Left cardiac atrium (tissue), 4 donors: ENCODE measurements at places on chromosomes 6 and 20. TPM values are rescaled to one million over a fixed set of nuclear protein-coding genes. Genes with fewer than 3 reads are reported as not detected.

TRIM15 gene
- total RNA-seq: not detected

HLA-DOA gene
- 3.0 TPM for total RNA-seq

ARMH2 gene
- total RNA-seq: not detected

BPI gene
- total RNA-seq: not detected

SAMD5 gene
- 2.1 TPM for total RNA-seq

GABRR2 gene
- total RNA-seq: 0.53 TPM

TAAR9 gene
- total RNA-seq: not detected

PPP1R3G gene
- 7.4 TPM for total RNA-seq

MAP1LC3A gene
- 85.7 TPM for total RNA-seq

DPPA5 gene
- total RNA-seq: not detected

PRRC2A gene
- total RNA-seq: 85.0 TPM

SLC44A4 gene
- total RNA-seq: not detected

MRPL14 gene
- total RNA-seq: 32.4 TPM

BPIFB4 gene
- total RNA-seq: not detected

PERP gene
- 36.7 TPM for total RNA-seq

SF3B5 gene
- 117 TPM for total RNA-seq

GRCh38 chr6:88120635-88121034 lies 45.5 kb downstream of the CNR1 start:
- no peak for DNase-seq

GRCh38 chr6:13457577-13457976 lies 29.8 kb downstream of the GFOD1 start:
- DNase-seq: no peak

GRCh38 chr20:8039042-8039441 lies 19.5 kb upstream of the TMX4 start:
- no peak for DNase-seq

- DNase-seq: peak; percentile 48
These were observed 4.8 kb upstream of the ZMYND8 start for GRCh38 chr20:47361057-47361915.

DNA sequence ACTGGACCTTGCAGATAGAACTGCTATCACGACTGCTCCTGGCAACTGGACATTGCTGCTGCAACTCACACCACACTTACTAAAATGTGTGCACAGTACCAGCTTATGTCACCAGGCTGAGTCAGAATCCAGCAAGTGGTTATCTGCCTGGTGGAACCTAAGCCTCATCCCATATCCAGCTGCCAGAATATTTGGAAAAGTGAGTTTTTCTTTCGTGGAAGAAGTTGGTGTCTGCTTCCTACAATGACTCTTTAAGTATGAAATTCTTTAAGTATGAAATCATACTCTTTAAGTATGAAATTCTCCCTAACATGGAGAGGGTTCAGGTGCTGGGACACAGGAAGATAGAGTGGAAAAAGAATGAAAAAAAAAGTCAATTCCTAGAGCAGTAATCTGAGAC lies 16.4 kb upstream of the POLR1H start:
- no peak for DNase-seq

DNA sequence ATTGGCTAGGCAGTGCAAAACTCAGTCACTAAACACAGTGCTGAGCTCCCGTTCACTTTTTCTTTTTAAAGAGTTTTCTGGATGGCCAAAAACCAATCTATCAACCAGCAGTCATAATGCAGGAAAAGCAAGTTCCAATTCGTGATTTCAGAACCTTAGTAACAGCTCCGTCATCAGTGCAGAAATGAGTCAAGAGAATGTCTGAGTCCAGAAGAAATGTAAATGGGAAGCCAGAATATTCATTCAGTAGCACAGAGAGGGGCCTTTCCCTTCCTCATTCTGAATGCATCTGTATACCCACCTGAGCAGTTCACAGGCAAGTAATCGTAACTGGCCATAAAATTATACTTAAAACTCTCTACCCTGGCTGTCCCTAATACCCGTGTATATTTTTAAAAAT lies 20.4 kb downstream of the HUS1B start:
- no peak for DNase-seq

- no peak for DNase-seq
These were observed 30.5 kb downstream of the MUC22 start for GRCh38 chr6:31040801-31041200.

DNA sequence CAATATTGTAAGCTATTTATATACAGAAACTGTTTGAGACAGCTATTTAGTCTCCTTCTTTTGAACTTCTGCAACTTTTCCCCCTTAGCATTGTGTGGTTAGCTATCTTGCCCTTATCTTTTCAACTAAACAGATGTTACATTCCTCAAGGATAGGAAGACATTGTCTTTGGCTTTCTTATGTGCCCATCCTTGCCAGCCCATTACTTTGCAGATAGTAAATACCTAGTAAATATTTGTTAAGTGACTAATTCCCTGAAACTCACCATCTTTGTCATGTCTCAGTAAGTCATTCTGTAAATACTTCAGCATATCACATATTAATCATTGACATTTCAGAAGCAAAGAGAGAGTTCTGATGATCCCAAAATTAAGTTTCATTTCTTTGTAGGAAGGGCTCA lies 69.1 kb upstream of the FLRT3 start:
- DNase-seq: no peak

DNA sequence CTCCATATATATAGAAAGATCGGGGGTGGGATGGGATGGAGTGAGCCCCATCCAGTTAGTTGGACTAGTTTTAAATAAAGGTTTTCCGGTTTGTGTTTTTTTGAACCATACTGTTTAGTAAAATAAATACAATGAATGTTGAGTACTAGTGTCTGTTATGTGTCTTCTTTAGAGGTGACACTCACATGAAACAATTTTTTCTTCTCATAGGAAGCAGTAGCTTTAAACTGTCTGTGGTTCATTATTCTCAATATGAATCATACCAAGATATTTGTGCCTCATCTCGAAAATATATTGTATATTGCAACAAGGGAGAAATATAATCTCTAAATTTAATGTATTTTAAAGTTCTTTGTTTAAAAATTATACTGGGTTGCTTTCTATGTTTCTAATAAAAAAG lies 33.4 kb downstream of the HSF2 start:
- DNase-seq: no peak

- no peak for DNase-seq
These were observed 46.7 kb downstream of the TBC1D7 start for GRCh38 chr6:13281686-13282085.

DNA sequence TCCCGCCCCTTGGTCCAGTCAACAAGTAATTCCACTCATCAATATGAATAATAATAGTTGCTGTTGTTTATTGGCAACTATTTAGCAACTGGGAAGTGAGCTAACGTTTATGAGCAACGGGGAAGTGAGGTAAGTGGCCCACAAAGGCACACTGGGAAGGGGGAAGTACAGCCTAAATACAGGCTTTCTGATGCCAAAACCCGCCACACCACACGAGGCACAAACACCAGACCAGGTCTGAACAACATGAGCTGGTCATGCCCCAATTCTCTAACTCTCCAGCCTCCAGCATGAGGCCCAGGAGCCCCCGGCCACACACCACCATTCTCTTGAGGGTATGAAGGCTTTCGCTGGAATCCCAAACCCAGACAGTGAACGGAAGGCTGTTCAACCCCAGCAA lies 50.8 kb downstream of the PREX1 start:
- no peak for DNase-seq

DNA sequence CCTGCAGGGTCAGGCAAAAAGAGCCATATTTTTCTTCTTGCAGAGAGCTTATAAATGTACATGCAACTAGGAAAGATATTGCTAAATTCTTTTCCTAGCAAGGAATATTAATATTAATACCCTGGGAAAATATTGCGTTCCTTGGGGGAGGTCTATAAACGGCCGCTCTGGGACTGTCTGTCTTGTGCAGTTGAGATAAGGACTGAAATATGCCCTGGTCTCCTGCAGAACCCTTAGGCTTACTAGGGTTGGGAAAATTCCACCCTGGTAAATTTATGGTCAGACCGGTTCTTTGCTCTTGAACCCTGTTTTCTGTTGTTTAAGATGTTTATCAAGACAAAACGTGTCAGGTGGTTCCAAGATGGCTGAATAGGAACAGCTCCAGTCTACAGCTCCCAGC lies 121.3 kb upstream of the CARMIL1 start:
- no peak for DNase-seq

DNA sequence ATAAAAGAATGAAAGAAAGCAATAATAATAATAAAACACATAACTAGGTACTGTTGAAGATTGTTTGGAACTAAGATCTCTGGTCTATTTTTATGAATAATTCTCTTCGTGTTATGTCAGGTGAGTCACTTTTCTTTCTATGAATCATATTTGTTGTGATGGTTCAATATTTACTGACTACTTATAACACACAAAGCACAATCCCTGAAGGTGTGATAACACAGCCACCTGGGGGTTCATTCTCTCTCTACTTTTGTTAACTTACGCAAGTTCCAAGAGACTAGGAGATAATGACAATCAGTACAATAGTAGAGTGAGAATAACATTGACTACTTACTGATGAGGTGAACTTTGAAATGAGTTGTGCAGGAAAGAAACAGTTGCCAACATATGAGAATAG lies 149.9 kb downstream of the IBTK start:
- no peak for DNase-seq

GRCh38 chr6:111406200-111406721 lies 76.8 kb downstream of the REV3L start:
- no peak for DNase-seq

DNA sequence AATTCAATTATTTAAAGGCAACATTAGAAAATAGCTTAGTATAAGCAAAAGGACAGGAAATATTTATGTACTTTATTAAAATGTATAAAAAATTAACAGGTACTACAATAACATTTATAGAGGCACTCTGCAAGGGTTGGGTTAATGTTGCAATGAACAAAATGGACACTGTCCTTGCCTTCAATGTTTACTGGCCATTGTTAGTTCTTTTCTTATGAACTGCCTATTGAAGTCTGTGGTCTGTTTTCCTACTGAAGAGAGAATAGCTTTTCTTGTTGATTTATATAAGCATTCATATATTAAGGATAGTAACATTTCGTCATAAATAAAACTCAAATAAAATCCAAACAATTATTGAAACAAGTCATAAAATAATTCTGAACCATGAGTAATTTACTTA lies 135.3 kb upstream of the BEND6 start:
- DNase-seq: no peak

DNA sequence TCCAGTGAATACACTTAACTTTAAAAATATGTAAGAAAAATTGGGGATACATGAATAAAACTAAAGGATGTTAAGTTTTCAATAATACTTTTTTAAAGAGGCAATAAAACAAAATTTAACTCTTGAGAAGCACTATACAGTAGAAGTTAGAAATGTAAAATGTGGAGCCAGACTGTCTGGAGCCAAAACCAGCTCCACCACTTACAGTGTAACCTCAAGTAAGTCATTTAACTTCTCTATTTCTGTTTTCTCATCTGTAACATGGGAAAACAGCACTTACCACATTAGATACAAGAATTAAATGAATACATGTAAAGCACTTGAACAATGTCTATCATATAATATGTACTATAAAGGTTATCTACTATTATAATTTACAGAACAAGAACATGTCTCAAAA lies 6.7 kb downstream of the ATG5 start:
- no peak for DNase-seq

DNA sequence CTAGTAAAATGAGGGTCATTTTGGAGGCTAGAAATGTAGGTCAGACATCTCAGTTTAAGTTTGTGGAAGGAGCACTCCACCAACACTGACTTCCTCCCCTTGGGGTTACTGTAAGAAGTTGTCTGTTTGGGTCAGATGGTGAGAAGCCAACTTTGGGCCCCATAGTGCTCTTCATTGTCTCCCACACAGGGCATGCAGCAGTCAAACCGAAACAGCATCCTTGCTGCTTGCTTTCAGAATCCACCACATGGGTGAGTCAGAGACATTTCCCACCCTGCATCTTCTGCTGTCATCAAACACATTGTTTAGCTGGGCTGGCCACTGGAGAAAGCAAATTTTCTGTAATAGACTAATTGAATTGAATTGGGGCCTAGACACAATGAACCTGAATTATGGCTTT lies 16.8 kb downstream of the IL17F start:
- no peak for DNase-seq

DNA sequence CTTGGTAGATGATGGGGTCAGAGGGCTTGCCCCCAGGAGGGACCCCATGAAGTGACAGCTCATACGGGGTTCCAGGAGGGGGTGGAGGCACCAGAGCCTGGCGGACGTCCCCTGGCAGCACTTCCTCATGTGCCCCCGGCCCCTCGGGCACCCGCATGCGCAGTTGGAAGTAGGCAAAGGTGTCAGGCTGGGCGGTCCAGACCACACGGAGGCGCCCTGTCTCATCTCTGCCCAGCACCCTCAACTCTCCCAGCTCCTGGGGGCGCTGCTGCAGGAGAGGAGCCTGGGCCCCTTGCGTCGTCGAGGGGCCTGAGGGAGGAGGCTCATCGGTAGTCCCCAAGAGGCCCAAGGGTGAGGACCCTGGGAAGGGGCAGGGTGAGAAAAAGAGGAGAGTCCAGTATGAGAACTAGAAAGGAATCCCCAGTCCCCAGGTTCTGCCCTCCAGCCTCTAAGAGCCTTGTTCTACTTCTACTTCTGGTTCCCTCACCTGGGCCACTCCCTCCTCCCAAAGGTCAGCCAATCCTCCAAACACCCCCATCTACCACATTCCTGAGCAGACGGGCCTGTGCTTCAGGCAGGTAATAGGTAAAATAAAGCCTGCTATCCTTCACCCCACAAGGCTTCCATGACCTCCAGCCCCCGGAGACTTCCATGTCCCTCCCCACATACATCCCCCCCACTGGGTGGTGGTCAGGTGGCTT lies 23.2 kb downstream of the TNXB start:
- DNase-seq: no peak

- DNase-seq: no peak
These were observed 74.0 kb downstream of the AGPAT4 start for GRCh38 chr6:161199850-161200249.

DNA sequence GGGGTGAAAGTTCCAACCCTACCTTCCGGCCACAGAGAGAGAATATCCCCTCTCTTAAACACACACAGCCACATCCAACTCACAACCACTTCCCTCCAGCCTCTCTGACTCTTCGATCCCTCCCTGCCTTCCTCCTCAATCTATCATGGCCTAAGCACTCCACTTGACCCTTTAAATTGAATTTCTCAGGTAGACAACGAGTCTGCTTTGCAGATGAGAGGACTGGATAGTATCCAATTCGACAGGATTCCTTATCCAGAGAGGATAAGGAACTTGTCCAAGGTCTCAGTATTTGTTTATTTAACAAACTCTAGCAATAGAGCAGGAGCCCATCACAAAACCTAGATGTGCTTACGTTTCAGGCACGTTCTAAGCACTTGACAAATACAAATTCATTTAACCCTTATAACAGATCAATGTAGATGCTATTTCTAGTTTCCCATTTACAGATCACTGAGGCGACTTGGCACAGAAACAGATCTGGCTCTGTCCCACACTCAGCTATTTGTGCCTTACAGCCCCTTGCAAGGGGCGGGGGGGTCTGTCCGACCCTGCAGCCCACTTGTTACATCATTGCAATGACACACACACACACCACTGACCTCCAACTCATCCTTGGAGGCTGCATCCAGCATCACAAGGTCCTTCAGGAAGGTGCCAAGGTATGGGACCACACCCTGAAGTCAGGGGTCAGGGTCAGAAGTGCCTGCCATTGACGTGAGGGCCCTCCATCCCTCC lies 4.5 kb downstream of the RGL2 start:
- DNase-seq: no peak

- no peak for DNase-seq
These were observed 518.1 kb downstream of the HDGFL1 start for GRCh38 chr6:23087471-23087870.

- DNase-seq: no peak
These were observed 141.1 kb upstream of the AFDN start for GRCh38 chr6:167685654-167686053.

GRCh38 chr6:162856885-162857284 lies 129.1 kb downstream of the PACRG start:
- no peak for DNase-seq
